ENCODE measurements at places on chromosomes 12 and 14.

- DNase-seq, result no peak
These were observed 231.9 kb downstream of the SLC25A21 start for GRCh38 chr14:36940476-36940875.

DNA sequence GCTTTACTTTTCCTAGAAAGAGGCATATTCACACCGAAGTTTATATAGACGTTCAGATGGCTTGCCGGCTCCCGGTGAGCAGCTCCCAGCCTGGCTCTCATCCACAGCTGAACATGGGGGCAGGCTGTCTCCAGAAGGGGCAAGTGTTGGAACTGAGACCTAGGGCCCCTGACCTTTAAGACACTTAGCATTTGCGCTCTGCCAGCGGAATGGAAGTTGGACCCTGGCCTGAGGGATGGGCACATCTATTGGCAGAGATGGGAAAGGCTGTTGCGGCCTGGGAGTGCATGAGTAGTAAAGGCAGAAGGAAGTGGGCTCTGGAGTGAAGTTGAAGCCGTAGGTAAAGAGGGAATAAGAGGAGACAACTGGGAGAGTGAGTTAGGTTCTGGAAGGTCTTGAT is 54.2 kb upstream of the TSPAN9 start:
- no peak for DNase-seq

- no peak for DNase-seq
These were observed 112.3 kb downstream of the PAPOLA start for GRCh38 chr14:96614481-96614881.

- DNase-seq, result no peak
These were observed 39.8 kb upstream of the NUAK1 start for GRCh38 chr12:106178562-106178961.

- DNase-seq, result no peak
These were observed 38.3 kb upstream of the LTA4H start for GRCh38 chr12:96073346-96074330.

DNA sequence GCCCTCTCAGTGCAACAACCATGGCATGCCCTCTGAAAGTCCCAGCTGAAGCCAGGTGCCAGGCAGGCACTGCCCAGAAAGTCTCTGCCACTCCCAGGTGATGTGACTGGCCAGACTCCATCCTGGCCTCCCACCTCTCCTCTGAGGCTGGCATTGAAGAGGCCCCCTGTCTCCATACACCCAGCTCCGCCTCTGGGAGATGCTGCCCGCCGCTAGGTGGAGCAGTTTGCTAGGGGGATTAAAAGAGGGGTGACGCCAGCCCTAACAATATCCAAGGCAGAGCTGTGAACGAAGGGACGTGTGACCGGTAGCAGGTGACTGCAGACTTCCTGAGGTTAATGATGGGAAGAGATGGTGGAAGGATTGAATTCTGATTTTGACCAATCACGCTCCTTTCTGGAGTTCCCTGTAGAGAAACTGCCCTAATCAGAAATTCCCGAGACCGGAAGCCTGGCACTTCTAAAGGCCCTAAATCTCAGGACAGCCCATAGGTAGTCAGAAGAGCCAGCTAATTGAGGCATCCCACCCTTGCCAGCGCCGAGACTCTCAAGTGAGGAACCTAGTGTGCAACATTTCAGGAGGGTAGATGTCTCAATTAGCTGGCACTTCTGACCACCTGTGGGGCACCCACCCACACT is 8.3 kb upstream of the PLEK2 start:
- no peak for DNase-seq

DNA sequence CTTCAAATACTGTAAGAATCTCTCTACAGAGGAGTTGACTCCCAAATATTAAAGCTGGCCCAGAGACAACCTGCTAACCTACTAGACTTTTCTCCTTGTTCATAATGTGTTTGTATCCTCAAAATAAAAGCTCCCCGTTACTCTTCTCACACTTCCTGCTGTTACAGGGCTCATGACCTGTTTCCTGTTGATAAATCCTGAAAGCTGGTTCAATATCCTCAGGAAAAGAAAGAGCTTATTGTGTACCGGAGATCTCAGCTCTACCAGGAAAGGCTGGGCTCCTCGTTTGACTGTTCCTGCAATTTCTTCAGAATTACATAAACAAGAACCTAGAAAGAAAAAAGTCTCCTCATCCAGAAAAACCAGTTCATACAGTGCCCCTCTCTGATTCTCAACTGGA is 30.8 kb downstream of the CLEC1A start:
- no peak for DNase-seq

GRCh38 chr12:116628989-116629388 is 69.8 kb downstream of the MAP1LC3B2 start:
- no peak for DNase-seq

All from choroid plexus epithelial cell (primary cell).